PC-3 (cell line): ENCODE measurements at places on chromosomes 11 and 22.

DNA sequence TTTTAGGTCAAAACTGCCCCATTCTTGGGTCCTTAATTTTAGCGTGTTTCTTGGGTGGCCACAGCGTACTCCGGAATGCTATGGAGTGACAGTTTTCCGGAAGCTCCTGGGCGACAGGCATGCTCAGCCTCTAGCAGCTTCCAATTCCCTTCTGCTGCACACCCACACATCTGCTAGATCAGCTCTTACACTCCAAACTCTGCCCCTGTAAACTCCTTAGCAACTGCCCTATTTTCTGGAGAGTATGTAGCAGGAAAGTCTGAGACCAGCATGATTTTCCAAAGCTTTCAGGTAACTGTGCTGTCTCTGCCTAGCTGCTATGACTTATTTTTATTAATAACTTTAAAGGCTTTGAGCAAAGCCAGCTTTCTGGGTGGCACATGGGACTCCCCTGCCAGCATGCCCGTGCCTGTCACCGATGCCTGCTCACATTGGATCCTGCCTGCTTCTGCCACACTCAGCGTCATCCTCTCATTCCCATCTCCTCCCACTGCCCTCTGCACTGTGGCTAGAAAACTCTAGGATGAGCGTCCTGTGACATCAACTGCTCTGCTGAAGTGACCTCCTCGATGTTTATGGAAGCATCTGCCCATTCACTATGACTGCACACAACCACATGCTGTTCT lies 17.3 kb downstream of the TOLLIP start:
- DNase-seq, result no peak
- no peak overlapping the region for H3K4me3 ChIP-seq
- H3K4me1 ChIP-seq, result no peaks in the 10 kb centered on the region
- peaks cover 15% of the 10 kb centered on the region; the same call in 1 of the 2 replicates for H3K36me3 ChIP-seq

GRCh38 chr22:21445437-21446127 lies 21.6 kb upstream of the TMEM191C start:
- H3K4me1 ChIP-seq, result no peaks in the 10 kb centered on the region
- no peaks in the 10 kb centered on the region for H3K27me3 ChIP-seq
- H3K36me3 ChIP-seq, result no peaks in the 10 kb centered on the region

GRCh38 chr11:116539211-116539610 lies 233.6 kb downstream of the BUD13 start:
- H3K27me3 ChIP-seq, result peaks cover 69% of the 10 kb centered on the region
- H3K36me3 ChIP-seq, result no peaks in the 10 kb centered on the region
- no peaks in the 10 kb centered on the region for H3K4me1 ChIP-seq
- no peak overlapping the region for H3K4me3 ChIP-seq
- DNase-seq, result no peak

- no peaks in the 10 kb centered on the region for H3K36me3 ChIP-seq
- no peak overlapping the region for H3K27ac ChIP-seq
- no peaks in the 10 kb centered on the region for H3K27me3 ChIP-seq
- peaks cover 28% of the 10 kb centered on the region for H3K4me1 ChIP-seq
Measured at GRCh38 chr11:31641477-31642062, 132.0 kb downstream of the ELP4 start.

DNA sequence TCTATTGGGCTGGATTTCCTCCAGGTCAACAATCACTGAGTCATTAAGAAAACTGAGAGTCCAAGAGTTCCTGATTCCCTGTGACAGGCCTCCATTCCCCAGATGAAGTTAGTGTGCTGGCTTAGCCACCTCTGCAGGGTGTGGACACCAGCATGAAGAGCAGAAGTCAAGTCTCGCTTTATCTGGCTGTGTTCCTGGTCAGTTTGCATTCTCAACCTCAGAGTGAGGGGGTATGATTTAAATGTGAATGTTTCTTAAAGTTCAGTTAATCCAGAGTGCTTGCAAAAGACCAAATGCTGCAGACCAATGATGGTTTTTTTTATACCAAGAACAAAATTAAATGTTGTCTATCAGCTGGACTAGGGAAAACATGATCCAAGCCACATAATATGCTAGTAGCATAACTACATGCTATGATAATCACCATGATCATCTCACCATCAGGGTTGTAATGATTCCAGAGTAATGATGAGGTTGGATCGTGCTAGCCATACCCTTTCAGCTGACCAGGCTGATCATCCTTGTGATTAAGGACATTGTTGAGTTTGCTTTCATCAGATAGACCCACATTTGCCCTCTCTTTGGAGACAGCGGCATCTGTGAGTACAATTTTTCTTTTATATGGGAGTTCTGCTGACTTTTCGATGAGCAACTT lies 145.8 kb upstream of the ARHGAP20 start:
- no peak overlapping the region for H3K4me3 ChIP-seq
- no peak overlapping the region for H3K27ac ChIP-seq
- DNase-seq, result peak; percentile 24
- peaks cover 40% of the 10 kb centered on the region for H3K27me3 ChIP-seq

GRCh38 chr11:128582496-128583366 lies 4.6 kb downstream of the ETS1 start:
- H3K36me3 ChIP-seq, result no peaks in the 10 kb centered on the region
- H3K4me1 ChIP-seq, result peaks cover 25% of the 10 kb centered on the region
- DNase-seq, result peak; percentile 97
- H3K27ac ChIP-seq, result peak overlapping the region; percentile 36
- no peaks in the 10 kb centered on the region for H3K27me3 ChIP-seq

- DNase-seq, result no peak
- peaks cover 3% of the 10 kb centered on the region; the same call in 1 of the 2 replicates for H3K4me1 ChIP-seq
Measured at GRCh38 chr11:3160252-3161031, 4.7 kb downstream of the OSBPL5 start.

- no peak for DNase-seq
- H3K36me3 ChIP-seq, result no peaks in the 10 kb centered on the region
- no peak overlapping the region for H3K27ac ChIP-seq
- peaks cover 21% of the 10 kb centered on the region for H3K4me1 ChIP-seq
- H3K4me3 ChIP-seq, result no peak overlapping the region
Measured at GRCh38 chr11:66184728-66185127, 83.7 kb upstream of the RAB1B start.

DNA sequence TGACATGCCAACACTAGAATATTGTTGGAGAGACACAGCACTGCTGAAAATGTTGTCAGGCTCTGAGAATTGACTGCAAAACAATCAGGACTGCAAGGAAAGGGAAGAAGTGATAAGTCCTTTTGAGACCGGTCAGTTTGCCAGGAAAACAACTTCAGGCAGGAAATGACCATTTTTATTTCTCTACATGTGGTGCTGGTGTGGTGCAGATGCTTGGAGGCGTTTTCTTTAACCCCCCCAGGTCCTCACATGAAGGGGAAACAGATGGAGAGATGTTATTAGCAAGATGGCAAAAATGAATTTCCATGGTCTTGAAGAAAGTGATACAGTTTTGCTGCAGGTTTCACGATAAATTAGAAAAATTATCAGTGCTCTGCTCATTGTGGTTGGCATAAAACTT lies 5.7 kb downstream of the AP2A2 start:
- H3K27ac ChIP-seq, result no peak overlapping the region
- peaks cover 8% of the 10 kb centered on the region for H3K4me1 ChIP-seq
- no peaks in the 10 kb centered on the region; the same call in 1 of the 2 replicates for H3K36me3 ChIP-seq
- no peaks in the 10 kb centered on the region for H3K27me3 ChIP-seq
- DNase-seq, result no peak
- H3K4me3 ChIP-seq, result no peak overlapping the region

DNA sequence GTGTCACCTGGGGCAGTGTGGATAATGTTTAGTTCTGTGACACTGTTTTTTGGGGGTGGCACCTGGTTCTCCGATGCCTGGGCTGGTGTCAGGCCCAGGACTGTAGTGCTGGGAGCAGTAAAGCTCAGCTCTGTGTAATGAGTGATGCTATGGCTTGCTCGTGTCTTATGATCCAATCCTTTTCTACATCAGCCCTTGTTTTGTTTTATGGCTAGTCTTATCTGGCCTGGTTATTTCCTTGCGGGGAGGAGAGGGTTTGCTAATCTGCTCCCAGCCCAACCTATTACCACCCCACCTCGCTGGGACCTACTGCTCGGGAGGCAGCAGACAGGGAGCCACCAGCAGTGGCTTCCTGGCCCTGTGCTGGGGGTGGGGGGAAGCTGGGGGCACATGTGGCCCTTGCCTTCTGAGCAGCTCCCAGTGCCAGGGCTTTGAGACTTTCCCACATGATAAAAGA lies 35.0 kb upstream of the TPBGL start:
- H3K4me3 ChIP-seq, result no peak overlapping the region
- H3K4me1 ChIP-seq, result no peaks in the 10 kb centered on the region
- H3K27ac ChIP-seq, result no peak overlapping the region
- no peak for DNase-seq
- H3K27me3 ChIP-seq, result peaks cover 44% of the 10 kb centered on the region

DNA sequence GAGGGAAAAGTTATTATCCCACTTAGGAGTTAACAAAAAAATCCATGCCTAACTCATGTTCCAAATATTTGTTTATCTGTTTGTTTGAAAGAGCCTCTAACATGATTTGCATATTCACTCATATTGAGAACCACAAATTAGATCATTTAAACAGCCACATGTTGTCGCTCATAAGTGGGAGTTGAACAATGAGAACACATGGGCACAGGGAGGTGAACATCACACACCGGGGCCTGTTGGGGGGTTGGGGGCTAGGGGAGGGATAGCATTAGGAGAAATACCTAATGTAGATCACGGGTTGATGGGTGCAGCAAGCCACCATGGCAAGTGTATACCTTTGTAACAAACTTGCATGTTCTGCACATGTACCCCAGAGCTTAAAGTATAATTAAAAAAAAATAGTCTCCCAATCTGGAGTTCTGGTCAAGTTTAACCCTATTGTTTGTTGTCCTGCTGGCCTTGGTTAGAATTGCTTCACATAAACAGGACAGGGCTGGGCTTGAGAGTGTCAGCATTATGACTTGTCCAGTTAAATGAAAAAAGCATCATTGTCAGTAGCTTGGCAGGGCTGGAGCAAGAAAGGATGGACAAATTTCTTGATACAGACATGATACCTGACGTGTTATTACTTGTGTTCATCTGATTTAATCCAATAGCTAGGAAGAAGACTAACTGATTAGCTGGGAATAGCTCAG lies 57.8 kb upstream of the PSMA1 start:
- 0 out of 2 replicates have a peak, but pooled peaks cover 3% of the 10 kb centered on the region for H3K4me1 ChIP-seq
- DNase-seq, result no peak
- H3K27ac ChIP-seq, result no peak overlapping the region
- no peaks in the 10 kb centered on the region for H3K36me3 ChIP-seq

DNA sequence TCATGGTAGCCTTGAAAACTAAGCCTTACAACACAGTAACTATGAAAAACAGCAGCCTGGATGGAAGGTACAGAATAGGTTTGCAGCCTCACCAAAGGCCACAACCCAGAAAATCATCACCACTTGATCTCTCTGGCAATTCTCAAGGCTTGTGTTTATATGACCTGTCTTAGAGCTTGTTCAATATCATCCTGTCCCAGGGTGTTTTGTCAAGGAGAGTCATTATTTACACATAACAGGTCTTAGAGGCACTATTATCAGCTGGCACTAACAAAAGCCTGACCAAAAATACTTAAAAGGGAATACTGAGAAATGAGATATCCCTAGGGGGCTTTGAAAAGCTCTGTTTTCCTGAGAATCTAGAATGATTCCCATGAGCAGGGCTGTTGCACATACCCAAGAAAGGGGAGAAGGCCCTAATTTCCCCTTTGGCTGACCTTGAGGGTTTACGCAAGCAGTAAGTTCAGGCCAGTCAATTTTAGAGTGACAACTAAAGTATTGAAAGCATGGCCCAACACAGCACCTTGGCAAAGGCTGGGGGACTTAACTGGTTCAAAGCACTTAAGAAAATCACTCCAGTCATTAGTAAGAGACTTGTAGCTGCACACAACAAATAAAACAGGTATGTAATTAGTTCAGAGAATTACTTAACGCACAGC lies 7.9 kb downstream of the SC5D start:
- H3K4me3 ChIP-seq, result no peak overlapping the region
- peaks cover 22% of the 10 kb centered on the region for H3K4me1 ChIP-seq
- no peaks in the 10 kb centered on the region for H3K27me3 ChIP-seq

DNA sequence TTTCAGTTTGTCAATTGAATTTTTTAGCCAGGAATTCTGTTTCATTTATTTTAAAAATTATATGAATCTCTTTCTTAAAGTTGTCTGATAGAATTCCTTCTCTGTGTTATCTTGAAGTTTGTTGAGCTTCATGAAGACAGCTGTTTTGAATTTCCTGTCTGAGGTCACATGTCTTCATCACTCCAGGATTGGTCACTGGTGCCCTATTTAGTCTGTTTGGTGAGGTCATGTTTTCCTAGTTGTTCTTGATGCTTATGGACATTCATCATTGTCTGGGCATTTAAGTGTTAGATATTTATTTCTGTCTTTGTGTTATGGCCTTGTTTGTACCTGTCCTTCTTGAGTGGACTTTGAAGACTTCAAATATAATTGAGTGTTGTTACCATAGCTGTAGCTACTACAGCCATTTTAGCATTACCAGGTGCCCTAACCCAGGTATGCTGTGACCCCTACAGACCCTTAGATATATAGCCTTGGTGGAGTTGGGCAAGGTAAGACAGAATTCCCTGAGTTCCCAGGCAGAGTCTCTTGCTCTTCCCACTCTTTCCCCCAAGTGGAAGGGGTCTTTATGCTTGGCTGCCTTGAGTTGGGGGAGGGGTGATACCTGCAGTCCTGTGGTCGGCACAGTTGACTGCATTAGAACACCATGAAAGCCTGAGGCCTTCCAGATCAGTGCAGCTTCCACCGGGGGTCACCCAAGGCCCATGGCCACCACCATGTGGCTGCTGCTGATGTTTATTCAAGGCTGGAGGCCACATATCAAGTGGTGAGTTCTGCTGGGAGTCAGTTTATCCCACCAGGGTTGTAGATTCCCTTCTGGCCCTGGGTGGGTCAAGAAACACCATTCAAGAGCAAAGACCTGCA lies 229.6 kb downstream of the DYNC2H1 start:
- no peak overlapping the region for H3K4me3 ChIP-seq
- H3K27me3 ChIP-seq, result no peaks in the 10 kb centered on the region
- H3K36me3 ChIP-seq, result no peaks in the 10 kb centered on the region
- no peaks in the 10 kb centered on the region for H3K4me1 ChIP-seq
- DNase-seq, result peak; percentile 48

DNA sequence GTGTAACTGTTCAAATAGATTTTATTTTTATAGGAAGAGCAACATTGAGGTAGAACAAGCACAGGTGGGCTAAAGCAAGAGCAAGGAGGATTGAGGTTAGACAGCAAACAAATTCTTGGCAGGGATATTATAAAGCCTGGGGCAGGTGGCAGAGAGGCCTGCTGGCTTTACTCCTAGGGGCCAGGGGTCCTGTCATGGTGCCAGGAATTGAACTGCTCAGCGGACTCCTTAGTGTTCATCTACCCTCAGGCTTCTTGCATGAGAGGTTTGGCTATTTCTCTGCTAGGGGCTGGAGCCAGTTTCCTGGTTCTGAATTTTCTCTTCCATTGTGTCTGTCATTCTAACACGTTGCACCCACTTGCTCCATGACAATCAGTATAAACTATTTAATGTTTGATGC lies 217.2 kb upstream of the NCAM1 start:
- peaks cover 26% of the 10 kb centered on the region; the same call in 1 of the 2 replicates for H3K27me3 ChIP-seq
- no peak overlapping the region for H3K4me3 ChIP-seq
- no peaks in the 10 kb centered on the region for H3K36me3 ChIP-seq
- no peak for DNase-seq

GRCh38 chr11:304915-305843 lies 2.4 kb upstream of the IFITM2 start:
- no peaks in the 10 kb centered on the region for H3K36me3 ChIP-seq
- no peaks in the 10 kb centered on the region for H3K27me3 ChIP-seq
- DNase-seq, result peak; percentile 66
- peaks cover 12% of the 10 kb centered on the region for H3K4me1 ChIP-seq
- H3K27ac ChIP-seq, result no peak overlapping the region

GRCh38 chr11:74072721-74073120 lies 63.8 kb upstream of the UCP3 start:
- no peak overlapping the region for H3K27ac ChIP-seq
- peaks cover 14% of the 10 kb centered on the region for H3K36me3 ChIP-seq
- H3K27me3 ChIP-seq, result no peaks in the 10 kb centered on the region
- DNase-seq, result no peak
- H3K4me3 ChIP-seq, result no peak overlapping the region
- H3K4me1 ChIP-seq, result peaks cover 45% of the 10 kb centered on the region

GRCh38 chr11:114243461-114244372 lies 52.5 kb upstream of the NNMT start:
- peaks cover 93% of the 10 kb centered on the region for H3K27me3 ChIP-seq
- no peak for DNase-seq
- H3K4me3 ChIP-seq, result no peak overlapping the region
- H3K36me3 ChIP-seq, result no peaks in the 10 kb centered on the region
